ENCODE measurements at places on chromosomes 13 and 19.

DNA sequence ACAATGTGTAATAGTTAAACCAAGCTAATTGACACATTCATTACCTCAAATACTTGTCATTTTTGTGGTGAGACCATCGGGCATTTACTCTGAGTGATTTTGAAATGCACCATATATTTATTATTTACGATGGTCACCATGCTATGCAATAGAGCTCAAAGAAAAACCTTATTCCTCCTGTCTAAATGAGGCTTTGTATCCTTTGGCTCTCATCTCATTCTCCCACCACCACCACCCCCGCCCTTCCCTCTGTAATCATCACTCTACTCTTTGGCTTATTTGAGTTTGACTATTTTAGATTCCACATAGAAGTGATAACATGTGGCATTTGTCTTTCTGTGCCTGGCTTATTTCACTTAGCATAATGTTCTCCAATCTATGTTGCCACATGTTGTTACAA is 124.9 kb downstream of the CYSLTR2 start:
- peak; percentile 9 for DNase-seq

GRCh38 chr19:33691736-33692135 is 70.0 kb downstream of the CHST8 start:
- no peak for DNase-seq

DNA sequence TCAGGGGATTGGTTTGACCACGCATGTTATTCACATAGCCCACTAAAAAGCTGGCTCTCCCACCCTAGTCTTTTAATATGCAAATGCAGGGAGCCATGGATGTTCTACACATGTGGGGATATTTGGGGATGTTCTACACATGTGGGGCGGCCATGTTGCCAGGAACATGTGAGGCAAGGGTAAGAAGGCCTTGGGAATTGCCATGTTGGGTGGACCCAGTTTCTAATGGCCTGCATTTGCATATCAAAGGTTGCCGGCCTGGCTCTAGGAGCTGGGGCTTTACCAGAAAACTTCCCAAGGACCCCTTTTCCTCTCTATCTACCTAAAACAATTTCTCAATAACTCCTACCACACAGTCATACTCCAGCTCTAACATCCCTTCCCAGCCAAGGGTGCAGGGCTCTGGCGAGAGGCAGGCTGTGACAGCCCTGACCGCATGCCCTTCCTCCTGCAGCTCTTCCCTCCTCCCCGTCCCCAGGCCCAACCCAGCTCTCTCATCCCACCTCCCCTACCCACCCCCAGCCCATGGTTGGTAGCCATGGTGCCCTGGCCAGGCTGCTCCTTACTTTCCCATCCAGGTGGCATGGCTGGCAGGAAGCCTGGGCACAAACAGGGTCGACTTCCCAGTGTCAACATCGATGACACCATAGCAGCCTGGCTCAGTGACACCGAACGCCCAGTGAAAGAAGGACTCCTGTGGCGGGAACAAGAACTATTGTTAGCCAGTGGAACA is 11.0 kb downstream of the PEPD start:
- no peak for DNase-seq

DNA sequence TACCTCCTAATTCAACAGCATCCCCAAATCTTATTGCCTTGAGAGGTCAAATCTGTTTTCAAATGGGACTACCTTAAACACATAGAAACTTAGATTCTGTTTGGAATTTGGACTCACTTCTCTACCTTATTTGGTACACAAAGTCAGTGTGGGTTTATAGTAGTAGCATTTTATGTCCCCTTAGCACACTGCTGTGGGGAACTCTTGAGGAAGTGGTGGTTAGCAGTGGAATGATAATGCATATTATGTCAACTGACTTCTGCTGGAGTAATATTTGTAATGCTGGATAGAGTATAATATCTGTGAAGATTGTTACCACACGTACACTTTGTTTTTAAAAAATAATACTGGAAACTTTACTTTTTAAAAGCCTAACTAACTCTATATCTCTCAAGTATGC is 386.3 kb downstream of the NDFIP2 start:
- peak; percentile 38 for DNase-seq

DNA sequence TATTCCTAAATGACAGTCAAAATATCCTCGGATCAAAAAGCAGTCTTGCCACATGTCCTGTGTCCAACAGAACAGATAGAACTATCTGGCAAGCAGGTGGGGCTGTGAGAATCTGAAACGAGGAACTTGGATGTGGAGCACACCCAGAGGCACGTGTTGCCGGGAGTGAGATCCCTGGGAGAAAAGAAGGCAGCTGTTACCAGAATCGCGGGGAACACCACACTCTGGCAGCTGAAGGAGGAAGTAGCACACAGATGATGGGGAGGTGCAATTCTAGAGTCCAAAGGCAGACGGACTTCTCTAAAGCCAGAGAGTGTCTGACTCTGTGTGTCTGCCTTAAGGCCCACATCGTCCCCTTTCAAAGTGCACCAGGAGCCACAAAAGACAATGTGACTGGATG is 22.3 kb downstream of the SLC7A1 start:
- peak; percentile 20 for DNase-seq

GRCh38 chr19:39270036-39270871 is 2.1 kb downstream of the IFNL2 start:
- no peak for DNase-seq

- DNase-seq: no peak
Measured at GRCh38 chr19:7655581-7655980, 13.3 kb upstream of the RETN start.

GRCh38 chr13:31761951-31762350 is 22.6 kb downstream of the RXFP2 start:
- peak; percentile 47 for DNase-seq

- peak; percentile 22 for DNase-seq
Measured at GRCh38 chr13:27283906-27284493, 13.4 kb downstream of the RASL11A start.

DNA sequence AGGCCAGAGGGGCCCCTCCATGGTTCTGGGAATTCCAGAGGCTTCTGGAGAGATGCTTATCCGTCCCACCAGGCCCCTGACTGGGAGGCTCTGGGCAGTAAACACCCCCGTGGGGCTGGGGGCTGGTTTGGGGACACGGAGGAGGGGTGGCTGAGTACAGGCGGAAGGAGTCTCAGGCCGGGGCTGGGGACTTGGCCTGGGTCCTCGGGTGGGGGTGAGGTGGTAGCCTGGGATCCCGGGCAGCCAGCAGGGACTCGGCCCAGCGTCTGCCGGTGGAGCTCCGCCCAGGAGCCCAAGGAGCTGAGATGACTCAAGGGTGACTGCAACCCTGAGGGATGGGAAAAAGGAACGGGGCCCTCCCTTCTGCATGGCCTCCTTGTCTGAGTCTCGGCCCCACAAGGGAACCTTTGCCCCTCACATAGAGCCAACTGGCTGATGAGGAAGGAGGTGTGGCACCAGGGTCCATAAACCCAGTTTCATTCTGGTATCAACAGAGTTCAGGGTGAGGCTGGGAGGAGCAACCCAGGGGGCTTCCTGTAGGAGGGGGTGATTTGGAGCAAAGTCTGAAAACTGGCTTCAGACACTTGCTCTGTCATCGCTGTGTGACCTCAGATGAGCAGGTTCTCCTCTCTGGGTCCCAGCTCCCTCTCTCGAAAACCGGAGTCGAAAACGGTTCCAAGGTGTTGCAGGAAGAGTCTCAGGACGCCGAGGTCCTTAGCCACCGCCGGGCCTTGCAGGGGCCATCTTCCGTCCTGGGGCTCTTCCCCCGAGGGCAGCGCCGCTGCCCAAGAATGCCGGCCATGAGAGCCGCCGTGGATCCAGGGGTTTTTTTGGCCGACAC is 809 bp downstream of the MISP start:
- peak; percentile 89 for DNase-seq

- DNase-seq: peak; percentile 70
Measured at GRCh38 chr19:14248578-14249011, 42.6 kb upstream of the ADGRL1 start.

DNA sequence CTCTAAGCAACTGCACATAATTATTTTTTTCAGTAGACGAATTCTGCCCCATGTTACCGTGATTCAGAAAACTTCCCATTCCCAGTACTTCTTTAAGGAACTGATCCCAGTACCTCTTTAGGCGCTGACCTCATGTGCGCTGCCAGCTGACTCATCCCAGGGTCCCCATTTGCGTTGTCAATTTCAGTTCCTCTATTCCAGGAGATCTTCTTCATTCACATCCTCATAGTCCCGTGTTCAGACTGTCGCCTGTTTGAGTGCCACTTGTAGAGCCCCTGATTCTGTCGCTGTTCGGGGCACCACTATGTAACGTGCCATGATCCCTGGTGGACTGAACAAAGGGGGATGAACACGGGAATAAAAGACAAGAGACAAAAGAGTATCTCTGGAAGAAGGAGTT is 16.4 kb downstream of the FPR3 start:
- DNase-seq: no peak

DNA sequence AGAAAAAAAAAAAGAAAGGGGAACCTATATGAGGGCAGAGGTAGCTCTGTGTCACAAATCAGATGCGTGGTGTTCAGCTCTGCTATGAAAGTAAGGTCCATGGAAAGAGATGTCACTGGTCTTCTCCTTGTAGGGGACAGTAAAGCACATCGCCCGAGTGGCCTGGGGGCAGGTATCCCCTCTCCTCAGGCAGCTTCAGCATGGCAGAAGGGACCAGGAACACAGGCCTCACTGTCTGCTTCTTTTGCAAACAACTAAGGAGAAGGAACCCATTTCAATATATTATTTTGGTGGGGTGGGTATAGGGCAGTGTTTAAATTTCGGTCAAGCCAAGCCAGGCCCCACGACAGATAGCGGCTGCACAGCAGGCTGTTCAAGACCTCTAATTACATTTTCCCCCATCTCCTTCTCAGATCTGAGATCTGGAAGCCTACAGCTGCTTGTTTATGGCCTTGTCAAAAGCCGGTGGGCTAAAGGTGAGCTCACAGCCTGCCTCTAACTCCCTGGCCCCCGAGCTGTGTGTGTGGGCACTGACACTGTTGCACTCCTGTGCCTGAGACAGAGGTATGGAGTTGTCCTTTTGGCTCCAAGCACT is 72.8 kb downstream of the HSPH1 start:
- no peak for DNase-seq

DNA sequence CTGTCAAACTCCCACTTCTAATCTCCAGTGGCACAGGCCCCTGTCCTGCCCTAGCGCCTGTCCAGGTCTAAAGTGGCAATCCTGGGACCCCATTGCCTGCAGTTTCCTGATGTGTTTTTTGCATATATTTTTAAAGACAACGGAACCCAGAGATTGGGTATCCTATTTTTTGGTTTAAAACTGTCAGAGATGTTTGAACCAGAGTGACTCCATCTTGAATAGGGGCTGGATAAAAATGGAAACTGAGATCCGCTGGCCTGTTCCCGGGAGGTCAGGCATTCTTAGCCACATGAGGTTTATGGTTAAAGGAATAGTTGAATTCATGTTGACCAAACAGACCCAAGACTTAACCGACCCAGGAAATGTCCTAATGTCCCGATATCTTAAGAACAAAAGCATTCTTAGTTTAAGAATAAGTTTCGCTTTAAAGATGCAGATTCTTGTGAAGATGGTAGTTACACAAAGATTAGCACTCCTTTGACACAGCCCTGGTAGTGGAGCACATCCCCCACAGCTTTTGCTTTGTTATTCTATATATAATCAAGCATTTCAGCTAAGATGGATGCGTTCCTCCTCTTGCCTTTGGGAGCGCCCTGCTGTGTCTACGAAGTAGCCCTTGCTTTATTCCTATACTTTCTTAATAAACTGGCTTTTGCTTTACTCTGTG is 332.1 kb downstream of the UQCRFS1 start:
- no peak for DNase-seq

DNA sequence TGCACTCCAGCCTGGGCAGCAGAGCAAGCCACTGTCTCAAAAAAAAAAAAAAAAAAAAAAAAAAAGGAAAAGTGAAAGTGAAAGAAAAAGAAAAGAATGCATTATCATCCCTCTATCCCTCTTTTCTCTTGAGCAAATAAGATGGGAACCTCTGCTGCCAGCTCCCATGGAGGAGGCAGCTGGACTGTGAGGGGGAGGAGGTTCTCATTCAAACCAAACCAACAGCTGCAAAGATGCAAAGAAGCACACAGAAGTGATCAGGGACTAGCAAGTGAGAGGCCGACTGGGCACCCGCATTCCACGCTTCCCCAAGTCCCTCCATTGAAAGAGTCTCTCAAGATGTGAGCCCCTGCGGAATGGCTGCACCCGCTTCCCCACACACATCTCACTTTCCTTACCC is 63.5 kb downstream of the TSHZ3 start:
- peak; percentile 55 for DNase-seq

DNA sequence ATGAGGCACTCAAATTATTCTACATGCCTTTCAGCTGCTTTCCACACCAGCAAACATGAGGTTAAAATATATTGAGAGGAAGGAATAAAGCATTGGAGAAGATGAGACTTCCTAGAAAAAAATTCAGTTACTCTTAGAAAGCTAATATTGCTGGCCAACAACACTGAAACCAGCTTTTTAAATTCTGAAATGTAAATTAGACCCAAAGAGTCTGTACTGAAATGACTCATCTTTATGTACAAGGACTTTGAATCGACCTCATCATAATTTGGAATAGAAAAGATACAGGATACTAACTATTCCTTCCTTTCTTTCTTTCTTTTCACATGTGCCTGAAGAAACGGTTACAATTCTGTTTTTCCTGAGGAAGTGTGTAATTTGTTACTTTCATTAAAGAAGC is 6.5 kb upstream of the HSPH1 start:
- DNase-seq: no peak

- DNase-seq: peak; percentile 29
Measured at GRCh38 chr13:99339736-99340397, 32.7 kb upstream of the GPR183 start.

DNA sequence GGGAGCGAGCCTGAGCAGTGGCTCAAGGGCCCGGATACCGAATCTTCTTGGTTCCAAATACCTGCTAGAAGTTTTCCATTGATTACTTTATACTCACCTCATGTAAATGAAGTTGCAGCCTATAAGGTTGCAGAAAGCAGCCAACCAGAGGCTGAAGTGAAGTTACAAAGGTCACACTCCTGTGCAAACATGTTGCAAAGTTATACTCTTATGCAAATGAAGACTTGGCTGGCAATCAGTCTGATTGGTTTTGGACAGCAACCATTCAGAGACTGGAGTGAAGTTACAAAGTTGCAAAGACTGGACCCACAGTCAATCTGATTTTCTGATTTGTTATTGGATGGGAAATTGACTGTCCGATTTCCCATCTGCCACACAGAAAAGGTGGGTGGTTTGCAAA is 152.5 kb downstream of the GGACT start:
- no peak for DNase-seq

DNA sequence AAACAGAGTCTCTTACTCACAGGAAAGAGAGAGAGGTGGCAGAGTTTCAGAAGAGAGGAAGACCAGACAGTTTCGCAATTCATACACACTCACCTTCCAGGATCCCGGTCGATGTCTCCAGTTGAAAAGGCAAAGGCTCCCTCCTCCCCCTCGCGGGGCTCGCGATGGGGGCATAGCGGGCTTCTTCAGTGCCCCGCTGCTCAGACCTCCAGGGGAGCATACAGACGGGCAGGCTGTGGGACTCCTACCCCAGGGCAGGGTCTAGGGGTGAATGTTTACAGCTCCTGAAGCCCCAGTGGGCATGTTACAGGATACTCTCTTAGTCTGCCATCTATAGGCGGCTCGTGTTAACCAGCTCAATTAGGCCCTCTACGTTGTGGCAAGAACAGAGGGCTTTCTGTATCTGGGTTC is 139.2 kb downstream of the SLITRK5 start:
- no peak for DNase-seq

All from fibroblast of skin of scalp (primary cell).